Common myeloid progenitor, CD34-positive (primary cell): ENCODE measurements at places on chromosomes 4 and X.

DNA sequence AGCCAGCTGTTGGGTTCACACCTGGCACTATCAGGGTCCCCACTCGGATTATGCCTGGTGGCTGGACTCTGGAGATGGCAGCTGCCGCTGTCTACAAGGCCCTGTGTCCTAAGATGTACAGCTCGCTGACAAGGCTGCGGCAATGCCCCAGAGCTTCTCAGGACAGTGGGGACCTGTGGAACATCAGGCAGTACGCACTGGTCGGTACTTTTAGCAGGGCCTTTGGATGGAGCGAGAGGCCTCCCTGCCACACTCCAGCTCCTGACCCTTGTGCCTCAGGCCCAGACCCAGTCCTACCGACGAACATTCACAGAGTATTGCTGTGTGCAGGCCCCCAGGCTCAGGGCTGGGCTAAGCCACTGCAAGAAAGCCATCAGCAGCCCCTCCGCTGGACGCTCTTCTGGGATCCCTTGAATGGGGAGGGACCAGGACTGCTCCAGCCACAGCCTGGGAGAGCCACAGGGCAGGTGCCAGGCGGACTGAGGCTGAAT lies 45.7 kb upstream of the HMX1 start:
- no peak for DNase-seq

- no peak for DNase-seq
These were observed 249.1 kb downstream of the GBA3 start for GRCh38 chr4:22941688-22942375.

- DNase-seq, result peak; percentile 94
These were observed 730 bp downstream of the MANBA start for GRCh38 chr4:102759831-102760644.

GRCh38 chr4:88251924-88252323 lies 32.4 kb downstream of the PPM1K start:
- DNase-seq, result peak; percentile 72

DNA sequence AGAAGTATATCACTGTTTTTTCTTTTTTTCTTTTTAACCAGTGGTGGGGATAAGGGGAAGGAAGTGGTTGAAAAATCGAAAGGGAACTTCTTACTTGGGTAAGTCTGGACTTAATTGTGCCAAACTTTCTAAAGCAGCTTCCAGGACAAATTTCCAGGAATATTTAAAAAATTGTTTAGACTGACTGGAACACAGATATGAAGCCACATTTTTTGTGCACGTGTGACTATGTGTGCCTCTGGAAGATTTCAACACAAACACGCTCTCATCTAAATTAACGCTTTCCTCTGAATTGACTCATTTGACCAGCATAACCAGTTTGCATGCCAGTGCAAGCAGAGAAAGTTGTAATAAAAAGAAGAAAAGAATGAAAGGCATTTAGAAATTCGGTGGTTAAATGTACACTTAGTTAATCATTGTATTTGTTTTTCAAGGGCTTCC lies 18.8 kb upstream of the YTHDC1 start:
- DNase-seq, result peak; percentile 22

DNA sequence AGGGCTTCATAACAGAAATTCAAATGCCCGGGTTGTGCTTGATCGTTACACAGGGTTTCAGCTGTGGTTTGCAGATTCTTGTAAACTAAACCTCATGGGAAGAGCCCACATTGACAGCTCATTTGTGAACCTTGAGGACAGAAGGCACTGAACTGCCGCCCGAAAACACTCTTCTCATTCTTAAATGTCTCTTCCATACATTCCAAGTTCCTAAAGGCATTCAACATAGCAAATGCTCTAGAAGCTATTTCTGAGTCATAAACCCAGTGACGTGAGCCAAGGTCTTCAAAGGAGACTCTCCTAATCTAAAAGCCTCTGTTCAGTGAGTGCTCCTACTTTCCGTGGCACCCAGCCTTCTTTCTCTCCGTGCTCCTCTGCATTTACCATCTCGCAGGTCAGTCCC lies 737.8 kb upstream of the FRG1 start:
- no peak for DNase-seq

GRCh38 chr4:48738856-48739255 lies 41.2 kb downstream of the FRYL start:
- no peak for DNase-seq
